ENCODE measurements at places on chromosomes 6 and 20. TPM values are rescaled to one million over a fixed set of nuclear protein-coding genes. Genes with fewer than 3 reads are reported as not detected.

DNA sequence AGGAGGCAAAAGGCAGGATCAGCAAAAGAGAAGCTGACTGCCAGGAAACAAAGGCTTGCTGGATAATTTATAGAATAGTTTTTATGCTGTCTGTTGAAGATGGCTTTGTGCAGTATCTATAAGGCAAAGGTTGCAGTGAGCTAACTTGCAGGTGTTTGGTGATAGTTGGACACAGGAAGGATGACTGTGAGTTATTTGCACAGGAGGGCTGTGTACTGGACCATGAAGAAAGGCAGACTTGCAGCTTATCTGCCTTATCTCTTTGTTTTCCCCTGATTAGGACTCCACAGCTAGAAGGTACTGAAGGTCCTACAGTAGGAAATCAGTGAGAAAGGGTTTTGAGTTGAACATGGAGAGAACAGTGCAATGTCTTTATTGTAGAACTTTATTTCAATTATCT is 2.1 kb downstream of the BTN1A1 start:
- DNase-seq = no peak

DNA sequence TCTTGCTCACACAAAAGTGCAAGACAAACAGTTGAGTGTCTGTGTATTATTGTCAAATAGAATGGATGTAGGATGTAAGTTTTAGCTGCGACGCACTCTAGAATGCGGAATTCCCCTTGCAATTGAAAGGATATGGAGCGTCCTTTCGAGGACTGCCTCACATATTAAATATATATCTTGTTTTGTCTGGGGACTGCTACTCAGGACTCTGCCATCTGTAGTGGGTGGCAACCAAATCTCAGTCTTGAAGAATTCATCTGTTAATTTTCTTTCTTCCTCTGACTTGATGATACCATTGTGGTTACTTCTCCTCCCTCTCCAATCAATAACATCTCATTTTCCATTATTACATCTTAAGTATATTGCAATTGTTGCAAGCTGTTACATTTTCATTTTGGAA is 121.6 kb downstream of the SOX4 start:
- no peak for DNase-seq

GRCh38 chr6:54085047-54085446 is 26.2 kb upstream of the MLIP start:
- DNase-seq = no peak

DNA sequence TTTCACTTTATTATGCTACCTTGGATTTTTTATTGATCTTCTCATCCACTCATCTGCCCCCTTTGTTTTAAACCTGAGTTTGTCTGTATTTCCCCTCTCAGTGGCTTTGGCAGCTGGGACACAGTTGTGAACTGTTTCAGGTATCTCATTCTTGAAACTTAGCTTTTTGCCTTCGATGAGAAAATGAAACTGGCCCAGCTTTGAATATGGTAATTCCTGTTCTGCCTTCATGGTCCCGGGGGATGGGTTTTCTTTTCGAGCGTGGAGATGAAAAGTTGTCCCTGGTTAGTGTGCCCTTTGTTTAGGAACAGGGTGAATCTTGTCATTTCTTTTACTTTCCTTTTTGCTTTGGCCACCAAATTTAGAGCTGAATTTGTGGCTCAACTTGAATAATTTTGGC is 25.6 kb downstream of the DHX35 start:
- DNase-seq = no peak

- no peak for DNase-seq
Measured at GRCh38 chr20:2527762-2528161, 8.6 kb upstream of the TMC2 start.

DNA sequence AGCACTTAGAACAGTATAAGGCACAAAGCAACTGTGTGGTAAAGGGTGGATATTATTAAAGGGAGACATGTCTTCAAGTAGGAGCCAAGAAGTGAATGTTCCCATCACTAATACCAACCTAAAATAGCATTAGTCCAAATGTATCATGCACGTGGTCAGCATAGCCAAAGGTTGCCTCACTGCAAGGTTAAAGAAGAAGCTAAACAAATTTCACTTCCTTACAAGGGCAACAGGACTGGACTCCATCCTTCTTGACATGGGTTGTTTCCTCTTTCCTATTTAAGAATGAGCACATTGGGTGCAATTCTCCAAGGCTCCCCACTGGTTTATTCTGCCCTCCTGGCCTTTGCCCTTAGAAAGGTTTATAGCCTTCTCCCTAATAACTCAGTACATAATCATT is 186.7 kb downstream of the PHACTR1 start:
- no peak for DNase-seq

GRCh38 chr6:49692534-49692933 is 20.8 kb downstream of the CRISP2 start:
- DNase-seq = no peak

GRCh38 chr6:28747631-28748157 is 176.1 kb downstream of the TRIM27 start:
- no peak for DNase-seq

- no peak for DNase-seq
Measured at GRCh38 chr6:73264446-73264845, 1.4 kb upstream of the KHDC1 start.

GRCh38 chr20:24991897-24992486 is 559 bp downstream of the APMAP start:
- DNase-seq = no peak

- DNase-seq = no peak
Measured at GRCh38 chr6:37558168-37558567, 58.5 kb upstream of the CCDC167 start.

Gene THBD
- total RNA-seq = 13.8 TPM
